ENCODE measurements at places on chromosomes 7 and 10.

- no peak for DNase-seq
Measured at GRCh38 chr10:97550336-97551149, 22.0 kb upstream of the ANKRD2 start.

DNA sequence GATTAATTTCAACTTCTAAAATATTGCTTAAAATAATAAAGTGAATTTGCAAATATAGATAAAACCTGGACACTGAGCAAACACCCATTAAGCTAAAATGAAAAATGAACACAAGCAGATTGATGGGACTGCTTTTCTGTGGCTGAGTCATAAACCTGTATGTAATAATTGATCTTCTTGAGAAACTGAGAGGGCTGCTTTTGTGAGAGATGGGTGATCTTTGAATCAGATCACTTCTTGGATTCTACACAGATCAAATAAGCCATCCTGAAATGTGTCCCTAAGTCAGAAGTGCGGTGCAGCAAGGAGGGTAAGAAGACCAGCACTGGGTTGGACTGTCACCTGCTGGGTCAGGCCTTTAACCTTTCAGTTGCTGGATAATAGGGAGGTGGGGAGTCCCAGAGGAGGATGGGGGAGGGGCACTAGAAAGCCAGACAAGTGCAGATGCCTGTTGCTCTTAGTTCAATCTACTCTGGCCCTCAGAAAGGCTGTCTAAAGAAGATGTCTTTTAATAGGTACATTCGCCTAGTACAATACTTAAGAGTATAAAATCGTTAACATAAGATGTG is 178.2 kb upstream of the NAMPT start:
- no peak for DNase-seq

DNA sequence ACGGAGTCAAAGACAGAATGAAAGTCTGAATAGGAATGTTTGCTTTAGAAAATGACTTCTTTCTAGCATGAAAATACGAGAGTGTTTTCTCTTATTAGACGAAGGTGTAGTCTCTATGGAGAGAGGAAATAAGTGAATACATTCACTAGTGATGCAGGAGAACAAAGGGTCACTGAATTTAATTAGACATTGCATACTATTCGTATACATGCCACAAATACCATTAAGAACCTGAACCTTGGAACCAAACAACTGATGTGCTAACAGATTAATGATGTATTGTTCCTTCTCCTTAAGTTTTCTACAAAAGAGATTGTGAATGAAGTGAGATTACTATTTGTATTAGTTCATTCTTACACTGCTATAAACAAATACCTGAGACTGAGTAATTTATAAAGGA is 10.3 kb downstream of the THAP5 start:
- no peak for DNase-seq

DNA sequence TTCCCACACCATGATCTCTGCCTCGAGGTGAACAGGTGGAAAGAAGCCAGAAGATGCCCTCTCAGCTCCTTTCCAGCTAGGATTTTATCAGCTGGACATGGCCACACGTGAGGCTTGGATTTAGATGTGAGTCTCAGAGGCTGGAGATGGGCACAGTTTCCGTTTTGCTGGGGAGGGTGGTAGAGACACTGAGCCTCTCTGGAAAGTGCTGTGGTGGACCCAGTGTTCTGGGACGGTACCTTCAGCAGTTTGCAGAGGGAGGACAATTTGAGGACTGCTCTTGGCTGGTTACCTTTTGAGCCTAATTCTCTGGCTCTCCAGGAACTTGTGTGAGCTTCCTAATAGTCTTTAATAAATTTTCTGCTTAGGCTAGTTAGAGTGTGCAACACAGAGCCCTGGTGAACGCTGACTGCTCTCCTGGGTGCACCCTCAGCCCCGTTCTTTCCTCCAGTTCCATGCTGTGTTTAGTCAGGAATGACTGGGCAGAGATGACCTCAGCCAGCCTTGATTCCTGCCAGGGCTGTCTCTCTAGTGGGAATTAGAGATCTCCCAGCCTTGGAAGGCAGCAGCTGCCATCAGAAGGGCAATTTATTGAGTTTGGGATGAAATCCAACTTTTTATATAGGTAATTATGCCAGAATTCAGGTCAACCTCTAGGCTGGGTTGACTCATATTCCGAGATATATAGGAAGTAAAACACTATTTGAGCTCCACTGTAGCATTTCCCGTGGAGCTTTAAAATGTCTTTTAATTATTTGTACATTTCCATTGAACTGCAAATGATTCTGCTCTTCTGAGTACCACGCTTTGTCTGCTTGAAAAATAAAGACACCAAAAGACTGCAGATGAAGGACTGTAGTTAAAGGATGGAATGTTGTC is 103.9 kb downstream of the GATA3 start:
- DNase-seq: no peak

GRCh38 chr7:47347816-47348385 is 234.0 kb downstream of the TNS3 start:
- no peak for DNase-seq

GRCh38 chr10:21309427-21309826 is 216.1 kb downstream of the SKIDA1 start:
- no peak for DNase-seq

- DNase-seq: peak; percentile 85
Measured at GRCh38 chr7:74401137-74401859, 52.4 kb upstream of the GTF2IRD1 start.

- no peak for DNase-seq
Measured at GRCh38 chr7:45610660-45611299, 36.6 kb downstream of the ADCY1 start.

- no peak for DNase-seq
Measured at GRCh38 chr10:19651549-19651948, 164.7 kb upstream of the PLXDC2 start.

- DNase-seq: peak; percentile 13
Measured at GRCh38 chr10:47237316-47238260, 62.4 kb upstream of the GDF10 start.

DNA sequence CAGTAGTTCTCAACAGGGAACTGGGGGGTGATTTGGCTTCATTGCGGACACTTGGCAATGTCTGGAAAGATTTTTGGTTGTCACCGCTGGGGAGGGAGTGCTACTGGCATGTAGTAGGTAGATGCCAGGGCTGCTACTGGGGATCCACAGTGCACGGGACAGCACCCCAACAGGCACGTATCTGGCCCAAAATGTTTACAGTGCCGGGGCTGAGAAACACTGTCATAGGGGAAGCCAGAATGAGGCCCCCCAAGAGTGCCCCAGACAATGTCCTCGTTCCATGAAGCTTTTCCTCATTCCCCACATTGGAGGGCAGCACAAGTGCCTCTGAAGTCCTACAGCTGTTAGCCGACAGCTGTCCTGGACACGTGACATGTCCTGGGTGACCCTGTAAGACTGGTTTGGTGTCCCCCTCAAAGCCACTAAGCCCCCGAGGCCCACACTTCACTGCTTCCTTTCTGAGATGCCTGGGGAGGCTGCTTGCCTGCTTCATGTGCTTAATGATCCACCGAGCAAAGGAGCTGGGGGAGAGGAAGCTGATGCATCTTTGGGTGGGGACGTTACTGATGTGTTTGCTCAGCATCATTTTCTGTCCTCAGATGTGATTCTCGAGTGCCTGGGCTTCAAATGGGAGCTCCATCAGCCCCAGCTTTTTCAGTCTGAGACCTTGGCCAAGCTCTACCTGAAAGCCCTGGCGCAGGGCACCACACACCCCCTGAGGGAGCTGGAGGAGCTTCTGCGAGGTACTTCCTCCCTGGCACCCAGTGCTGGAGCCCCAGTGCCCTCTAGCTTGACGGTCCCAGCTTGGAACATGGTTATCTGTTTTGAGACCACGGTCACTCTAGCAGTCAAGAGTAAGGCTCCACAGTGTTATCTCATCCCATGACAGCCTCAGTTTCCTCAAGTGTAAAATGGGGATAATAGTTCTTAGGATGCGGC is 14.7 kb downstream of the BTBD16 start:
- no peak for DNase-seq

All from activated T-cell treated with anti-CD3 and anti-CD28 coated beads, Interleukin-2, amount 50 U/mL, for 48 hours (primary cell).